Ovary (tissue), 10 donors: ENCODE measurements at places on chromosomes 6 and 20.
A peak's percentile ranks its signal among the peaks of the same experiment; 100 is the strongest.

- DNase-seq = no peak
These were observed 55.0 kb downstream of the FOXA2 start for GRCh38 chr20:22529150-22530019.

- DNase-seq = no peak
These were observed 86.1 kb upstream of the TCF21 start for GRCh38 chr6:133802861-133803260.

DNA sequence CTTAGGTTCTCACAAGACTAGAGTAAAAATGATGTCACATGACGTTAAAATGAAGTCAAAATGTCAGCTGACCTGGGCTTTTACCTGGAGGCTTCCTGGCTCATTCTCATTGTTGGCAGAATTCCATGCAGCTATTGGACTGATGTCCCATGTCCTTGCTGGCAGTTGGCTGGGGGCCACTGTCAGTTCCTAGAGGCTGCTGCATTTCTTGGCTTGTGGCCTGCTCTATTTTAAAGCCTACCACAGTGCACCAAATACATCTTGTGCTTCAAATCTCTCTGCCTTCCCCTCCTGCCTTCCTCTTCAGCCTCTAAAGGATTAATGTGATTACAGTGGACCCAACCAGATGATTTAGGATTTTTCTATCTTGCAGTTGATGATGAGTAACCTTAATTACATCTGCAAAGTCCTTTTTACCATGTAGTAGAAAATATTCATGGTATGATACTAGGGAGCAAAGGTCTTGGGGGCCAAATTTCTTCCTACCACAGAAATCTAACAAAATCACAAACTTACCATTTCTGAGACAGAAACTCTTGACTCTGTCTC is 81.9 kb downstream of the FIG4 start:
- DNase-seq = no peak

GRCh38 chr20:61503106-61503505 is 251.0 kb downstream of the CDH4 start:
- no peak for DNase-seq

GRCh38 chr6:90393232-90393884 is 96.7 kb upstream of the BACH2 start:
- peak; percentile 49 for DNase-seq

GRCh38 chr6:118277631-118278030 is 270.5 kb upstream of the PLN start:
- DNase-seq = no peak

GRCh38 chr6:9527679-9528286 is 887.1 kb downstream of the TFAP2A start:
- no peak for DNase-seq

GRCh38 chr6:129473546-129473945 is 236.4 kb downstream of the ARHGAP18 start:
- DNase-seq = no peak

GRCh38 chr6:37643851-37644672 is 53.6 kb downstream of the MDGA1 start:
- DNase-seq = no peak

DNA sequence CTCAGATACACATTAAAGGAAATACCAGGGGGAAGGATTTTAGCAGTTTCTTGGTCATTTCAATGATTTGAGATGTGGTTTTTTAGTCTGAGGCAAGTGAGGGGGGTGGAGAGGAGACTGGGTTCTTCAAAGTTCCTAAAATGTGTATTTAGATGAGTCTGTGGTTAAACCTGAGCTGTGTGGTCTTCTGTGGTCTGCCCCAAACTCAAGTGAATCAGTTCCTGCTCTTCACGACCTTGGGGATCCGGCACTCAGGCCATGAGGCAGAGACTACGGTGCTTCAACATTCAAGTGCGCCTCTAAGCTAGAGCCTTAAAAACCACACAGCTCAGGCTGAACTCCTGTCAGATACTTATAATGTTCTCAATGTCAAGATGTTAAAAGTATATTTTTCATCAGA is 406.7 kb downstream of the LMBRD1 start:
- no peak for DNase-seq

DNA sequence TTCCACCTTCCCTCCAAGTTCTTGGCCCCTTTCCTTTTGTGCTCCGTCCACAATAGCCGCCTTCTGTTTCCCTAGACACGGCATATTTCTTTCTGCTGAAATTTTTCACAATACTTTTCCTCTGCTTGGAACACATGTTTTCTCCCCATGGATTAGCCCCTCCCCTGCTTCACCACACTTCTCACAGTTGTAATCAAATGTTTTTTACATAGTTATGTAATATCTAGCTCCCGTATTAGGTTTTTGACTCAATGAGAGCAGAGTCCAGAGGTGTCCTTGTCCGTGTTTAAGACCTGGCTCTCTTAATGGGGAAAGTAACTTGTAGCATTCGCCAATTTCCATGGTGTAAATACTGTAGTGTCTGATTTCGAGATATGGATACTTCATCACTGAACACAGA is 34.7 kb downstream of the PLCB1 start:
- DNase-seq = no peak

DNA sequence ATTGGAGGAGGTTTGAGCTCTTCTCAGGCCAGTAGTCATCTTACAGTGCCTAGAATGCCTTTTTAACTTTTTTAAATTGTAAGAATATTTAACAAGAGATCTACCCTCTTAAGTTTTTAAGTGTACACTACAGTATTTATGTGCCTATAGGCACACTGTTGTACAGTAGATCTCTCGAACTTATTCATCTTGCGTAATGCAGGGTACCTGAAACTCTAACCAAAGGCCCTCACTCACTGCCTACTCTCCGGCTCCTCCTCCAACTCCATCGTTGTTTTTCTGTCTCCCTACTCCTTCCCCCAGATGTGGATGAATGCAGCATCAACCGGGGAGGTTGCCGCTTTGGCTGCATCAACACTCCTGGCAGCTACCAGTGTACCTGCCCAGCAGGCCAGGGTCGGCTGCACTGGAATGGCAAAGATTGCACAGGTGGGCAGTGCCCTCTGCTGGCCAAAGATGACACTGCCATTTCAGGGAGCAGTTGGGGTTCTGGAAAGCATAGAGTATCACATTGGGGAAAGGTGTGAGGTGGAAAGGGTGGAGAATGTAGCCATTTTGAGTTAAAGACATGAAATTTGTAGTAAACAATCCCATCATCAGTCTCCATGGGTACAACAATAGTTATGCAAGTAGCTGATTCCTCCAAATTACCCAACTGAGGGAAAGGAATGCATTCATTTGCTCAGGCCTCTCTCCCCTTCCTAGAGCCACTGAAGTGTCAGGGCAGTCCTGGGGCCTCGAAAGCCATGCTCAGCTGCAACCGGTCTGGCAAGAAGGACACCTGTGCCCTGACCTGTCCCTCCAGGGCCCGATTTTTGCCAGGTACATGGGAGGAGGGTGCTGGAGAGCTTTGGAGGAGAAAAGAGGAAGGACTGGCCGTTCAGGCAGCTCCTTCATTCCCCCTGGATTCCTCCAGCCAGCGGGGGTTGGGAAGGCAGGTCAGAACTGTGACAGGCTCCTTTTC is 18.4 kb upstream of the ZNF76 start:
- peak; percentile 82 for DNase-seq

- no peak for DNase-seq
These were observed 49.3 kb upstream of the MYL9 start for GRCh38 chr20:36491901-36492617.

DNA sequence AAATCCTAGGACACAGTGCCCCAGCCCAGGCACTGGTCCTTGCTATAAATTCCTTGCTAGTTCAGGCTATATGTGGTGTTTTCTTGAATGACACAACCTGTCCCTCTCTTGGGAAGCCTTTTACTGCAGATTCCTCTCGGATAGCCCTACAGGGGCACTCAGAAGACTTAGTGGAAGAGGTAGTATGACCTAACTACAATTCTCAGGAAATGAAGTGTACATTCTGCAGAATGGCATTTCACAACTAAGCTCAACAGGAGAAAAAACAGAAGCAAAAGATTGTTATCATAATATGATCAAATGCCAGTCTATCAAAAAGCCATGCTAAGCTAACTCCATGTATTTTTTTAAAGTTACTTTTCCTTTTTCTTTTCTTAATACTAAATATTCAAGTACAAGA is 66.3 kb upstream of the FBXL4 start:
- no peak for DNase-seq

- DNase-seq = no peak
These were observed 228.2 kb upstream of the SUPT3H start for GRCh38 chr6:45605971-45606370.

GRCh38 chr20:4067600-4068261 is 52.4 kb upstream of the RNF24 start:
- no peak for DNase-seq

GRCh38 chr6:19004176-19004575 is 617.0 kb downstream of the RNF144B start:
- no peak for DNase-seq

- no peak for DNase-seq
These were observed 10.3 kb downstream of the RSPO4 start for GRCh38 chr20:991850-992249.

- no peak for DNase-seq
These were observed 270.2 kb upstream of the IMPG1 start for GRCh38 chr6:76342611-76343160.

DNA sequence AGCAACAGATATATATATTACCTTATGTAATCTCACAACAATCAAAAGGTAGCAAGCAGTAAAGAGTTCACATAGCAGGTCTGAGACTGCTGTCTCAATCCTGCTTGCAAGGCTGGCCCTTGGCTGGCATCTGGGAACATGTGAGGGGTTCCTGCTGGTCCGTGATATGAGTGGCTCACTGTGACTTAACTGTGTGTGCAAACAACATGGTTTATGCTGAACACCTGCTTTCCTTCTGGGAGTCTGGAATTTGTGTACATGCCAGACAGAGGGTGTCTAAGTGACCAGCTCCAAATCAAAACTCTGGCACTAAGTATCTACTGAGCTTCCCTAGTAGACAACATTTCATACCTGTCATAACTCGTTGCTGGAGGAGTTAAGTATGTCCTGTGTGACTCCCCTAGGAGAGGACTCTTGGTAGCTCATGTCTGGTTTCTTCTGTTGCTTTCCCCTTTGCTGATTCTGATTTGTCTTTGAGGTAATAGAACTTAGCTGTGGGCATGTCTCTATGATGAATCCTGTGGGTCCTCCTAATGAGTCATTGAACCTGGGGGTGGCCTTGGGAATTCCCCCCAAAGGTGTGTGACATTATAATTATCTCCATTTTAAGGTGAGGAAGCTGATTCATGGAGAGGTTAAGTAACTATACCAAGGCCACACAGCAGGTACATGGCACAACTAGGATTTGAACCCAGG is 131.6 kb upstream of the NEDD9 start:
- DNase-seq = no peak

DNA sequence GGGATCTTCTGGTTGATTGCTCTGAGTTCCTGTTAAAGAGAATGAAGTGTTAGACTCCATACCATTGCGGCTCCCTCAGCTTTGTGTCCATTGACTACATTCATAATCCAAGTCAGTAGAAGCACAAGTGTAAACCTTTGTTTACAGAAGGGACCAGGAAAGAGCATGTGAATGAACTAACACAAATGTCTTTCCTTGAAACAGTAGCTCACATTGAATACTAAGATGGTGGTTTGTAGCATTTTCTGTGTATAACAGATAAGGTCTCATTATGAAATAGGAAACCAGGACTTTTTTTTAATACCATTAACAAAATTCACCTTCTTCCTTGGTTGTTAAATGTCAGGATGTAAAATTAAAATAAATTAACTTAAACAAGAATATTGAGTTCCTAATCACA is 8.4 kb downstream of the STXBP5 start:
- no peak for DNase-seq

GRCh38 chr20:34907616-34908469 is 31.4 kb downstream of the ACSS2 start:
- peak; percentile 39 for DNase-seq

- DNase-seq = peak; percentile 49
These were observed 13.2 kb downstream of the OTOR start for GRCh38 chr20:16761305-16761829.

GRCh38 chr6:87656857-87657256 is 45.2 kb downstream of the AKIRIN2 start:
- no peak for DNase-seq

- no peak for DNase-seq
These were observed 40.2 kb upstream of the SAMHD1 start for GRCh38 chr20:36991703-36992102.

GRCh38 chr6:18976091-18976490 is 588.9 kb downstream of the RNF144B start:
- DNase-seq = no peak

- no peak for DNase-seq
These were observed 334.0 kb upstream of the NT5E start for GRCh38 chr6:85115876-85116275.

GRCh38 chr20:6007094-6007528 is 46.7 kb downstream of the LRRN4 start:
- no peak for DNase-seq

- no peak for DNase-seq
These were observed 8.5 kb downstream of the QRSL1 start for GRCh38 chr6:106637717-106638341.

GRCh38 chr6:34511214-34511914 is 44.8 kb downstream of the SPDEF start:
- DNase-seq = no peak

GRCh38 chr20:48788486-48789072 is 39.2 kb downstream of the PREX1 start:
- DNase-seq = no peak

DNA sequence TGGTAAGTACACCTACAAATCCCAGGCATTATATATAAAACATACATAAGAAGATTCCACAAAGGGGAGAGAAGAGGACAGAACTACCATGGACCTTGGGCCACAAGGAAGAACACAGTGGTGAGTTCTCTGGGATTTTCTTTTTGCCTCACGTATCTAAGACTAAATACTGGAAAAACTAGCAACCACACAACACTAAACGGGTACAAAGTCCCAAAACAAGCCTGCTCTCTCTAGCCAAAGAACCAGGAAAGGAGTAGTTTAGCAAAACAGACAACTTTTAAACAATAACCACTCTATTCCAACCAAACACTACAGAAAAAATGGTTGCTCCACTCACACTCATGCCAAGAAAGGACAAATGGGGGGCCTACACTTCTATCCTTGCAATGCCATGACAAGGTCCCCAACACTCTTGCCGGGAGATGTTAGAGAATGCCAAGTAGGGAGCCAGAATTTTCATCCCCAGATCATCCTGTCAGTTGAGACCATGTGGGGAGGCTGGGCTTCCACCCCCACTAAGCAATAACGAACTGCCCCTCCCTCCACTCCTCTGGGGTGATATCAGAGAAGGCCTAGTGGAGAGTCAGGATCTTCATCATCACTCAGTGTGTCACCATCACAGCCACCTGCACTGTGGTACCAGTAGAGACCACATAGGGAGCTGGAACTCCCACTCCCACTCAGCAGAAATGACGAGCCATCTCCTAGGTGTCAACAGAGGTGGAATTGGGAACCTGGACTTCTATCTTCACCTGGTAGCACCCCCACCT is 123.5 kb downstream of the DST start:
- no peak for DNase-seq

- DNase-seq = no peak
These were observed 35.4 kb downstream of the FYN start for GRCh38 chr6:111837641-111838500.

GRCh38 chr20:51861726-51862466 is 59.6 kb upstream of the SALL4 start:
- DNase-seq = no peak

GRCh38 chr6:6556738-6557503 is 31.6 kb upstream of the LY86 start:
- DNase-seq = no peak

- DNase-seq = no peak
These were observed 8.0 kb downstream of the PRDM13 start for GRCh38 chr6:99614430-99615186.
